ENCODE measurements at places on chromosomes 5 and 9. TPM values are rescaled to one million over a fixed set of nuclear protein-coding genes. Genes with fewer than 3 reads are reported as not detected.

Gene PTGDS
- total RNA-seq = 0.67 TPM

Gene GABRB2
- total RNA-seq = not detected

Gene SH3TC2
- total RNA-seq = 0.69 TPM

Gene BICD2
- 33.6 TPM for total RNA-seq
